ENCODE measurements at places on chromosomes 6 and 20.

DNA sequence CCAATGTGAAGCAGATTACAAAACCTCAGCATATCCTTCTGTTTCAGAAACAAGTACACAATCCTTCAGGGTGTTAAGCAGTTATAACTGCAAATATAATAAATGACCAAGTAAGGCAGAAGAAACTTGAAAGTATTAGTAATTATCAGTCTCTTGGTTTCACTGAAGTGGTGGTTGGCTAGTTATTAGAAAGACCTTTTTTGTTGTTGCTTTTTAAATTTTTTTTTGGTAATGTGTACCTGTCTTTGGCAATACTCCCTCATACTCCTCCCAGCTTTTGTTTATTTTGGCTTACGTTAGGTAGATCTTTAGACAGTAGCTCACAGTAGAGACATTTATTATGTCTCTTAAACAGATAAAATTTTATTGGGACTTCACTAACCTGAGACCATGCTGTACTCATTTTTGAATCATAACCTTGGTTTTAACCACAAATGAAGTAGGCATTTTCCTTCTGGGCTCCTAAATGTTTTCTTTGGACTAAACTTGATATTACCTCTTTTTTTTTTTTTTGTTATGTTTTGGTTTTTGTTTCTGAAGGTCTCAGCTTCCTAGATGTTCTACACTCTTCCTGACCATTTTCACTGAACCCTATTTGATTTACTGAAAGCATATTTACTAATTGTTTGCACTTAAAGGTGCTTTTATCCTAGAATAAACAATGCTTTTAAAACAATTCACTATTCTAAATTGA lies 6.4 kb downstream of the CD2AP start:
- DNase-seq = no peak

DNA sequence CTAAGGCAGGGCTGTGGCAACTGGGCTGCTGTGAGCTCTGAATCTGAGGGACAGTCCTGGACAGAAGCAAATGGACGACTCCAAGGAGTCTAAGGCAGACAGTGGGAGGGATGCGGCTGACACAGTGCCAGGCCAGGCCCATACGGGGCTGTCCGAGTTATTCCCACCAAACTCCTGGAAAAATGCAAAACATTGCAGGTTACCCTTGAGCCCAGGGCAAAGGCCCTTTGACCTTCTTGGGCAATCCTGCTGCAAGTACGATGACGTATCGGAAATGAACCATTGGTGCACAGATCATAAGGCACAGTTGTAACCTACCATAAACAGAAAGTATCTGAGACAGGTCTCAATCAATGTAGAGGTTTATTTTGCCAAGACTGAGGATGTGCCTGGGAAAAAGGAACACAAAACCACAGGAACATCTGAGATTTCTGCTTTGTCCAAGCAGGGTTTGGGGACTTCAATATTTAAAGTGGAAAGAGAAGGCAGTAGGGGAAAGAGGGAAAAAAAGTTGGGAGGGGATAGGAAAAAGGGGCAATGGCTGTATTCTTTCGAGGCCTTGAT lies 118.9 kb downstream of the DACT2 start:
- no peak for DNase-seq

- DNase-seq = peak; percentile 32
Observed at GRCh38 chr6:1391800-1392309, 2.5 kb downstream of the FOXF2 start.

GRCh38 chr20:17568045-17568788 lies 1.7 kb upstream of the DSTN start:
- no peak for DNase-seq

GRCh38 chr6:9675122-9675521 lies 739.8 kb downstream of the TFAP2A start:
- DNase-seq = no peak

Measured in retina (tissue), 1 donor.